T1000 (cell line): ENCODE measurements at places on chromosomes 3 and 15.

GRCh38 chr3:108311797-108312196, 15.4 kb downstream of the HHLA2 start:
- no peak for DNase-seq

DNA sequence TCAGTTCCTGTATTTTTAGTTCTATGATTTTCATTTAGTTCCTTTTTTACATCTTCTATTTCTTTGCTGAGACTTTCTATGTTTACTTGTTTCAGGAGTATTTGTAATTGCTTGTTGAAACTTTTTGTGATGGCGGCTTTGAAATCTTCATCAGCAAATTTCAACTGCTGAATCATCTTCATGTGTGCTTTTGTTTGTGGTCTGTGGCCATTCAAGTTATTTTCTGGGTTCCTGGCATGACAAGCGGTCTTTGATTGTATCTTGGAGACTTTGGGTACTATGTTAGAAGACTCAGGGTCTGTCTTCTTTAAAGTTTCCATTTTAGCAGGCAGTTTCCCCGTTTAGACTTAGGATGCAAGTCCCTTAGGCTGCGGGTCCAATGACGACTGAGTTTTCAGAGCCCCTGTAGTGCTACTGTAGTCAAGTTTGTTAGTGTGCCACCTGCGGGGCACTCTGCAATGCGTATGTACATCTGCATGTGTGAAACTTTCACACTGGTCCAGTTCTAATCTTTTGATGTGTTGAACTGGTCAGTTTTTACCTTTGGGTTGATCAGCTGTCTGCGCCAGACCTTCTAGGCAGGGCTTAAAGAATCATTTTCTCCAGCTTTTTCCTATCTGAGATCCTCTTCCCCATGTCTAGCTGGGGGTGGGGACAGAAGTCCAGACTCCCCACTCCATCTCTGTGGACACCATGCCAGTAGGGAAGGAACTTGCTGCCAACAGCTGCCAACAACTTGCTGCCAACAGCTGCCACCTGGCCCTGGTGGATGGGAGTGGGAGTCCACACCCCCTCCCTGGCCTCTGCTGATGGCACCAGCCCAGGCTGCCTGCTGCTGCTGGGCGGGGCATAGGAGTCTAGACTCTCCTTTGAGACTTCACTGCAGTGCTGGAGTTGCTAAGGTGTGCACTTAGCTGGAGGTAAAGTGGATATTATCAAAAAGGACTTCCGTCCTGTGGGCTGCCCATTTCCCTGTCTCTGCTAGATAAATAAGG, 190.9 kb downstream of the TJP1 start:
- DNase-seq = no peak

DNA sequence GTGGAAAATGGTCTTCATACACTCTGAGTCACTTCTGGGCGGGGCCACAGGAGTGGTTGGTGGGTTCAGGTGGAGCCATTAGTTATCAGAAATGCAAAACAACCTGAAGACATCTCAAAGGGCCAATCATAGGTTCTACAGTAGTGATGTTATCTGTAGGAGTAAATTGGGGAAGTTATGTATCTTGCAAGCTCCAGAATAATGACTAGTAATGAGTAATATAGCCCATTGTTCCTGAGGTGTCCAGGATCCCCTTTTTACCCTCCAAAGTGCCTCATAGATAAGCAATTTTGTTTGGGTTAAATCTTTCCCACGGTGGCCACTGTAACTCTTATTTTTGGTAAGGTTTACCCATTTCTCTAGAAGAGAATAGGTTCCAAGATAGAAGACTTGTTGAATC, 91.7 kb downstream of the PIK3R4 start:
- no peak for DNase-seq

- DNase-seq = no peak
These were observed 245.1 kb upstream of the TLE3 start for GRCh38 chr15:70342554-70343548.
